IPS DF 19.7 (cell line): ENCODE measurements at places on chromosomes 5 and 9.

GRCh38 chr9:16221822-16222547 is 648.5 kb downstream of the BNC2 start:
- no peak for DNase-seq

DNA sequence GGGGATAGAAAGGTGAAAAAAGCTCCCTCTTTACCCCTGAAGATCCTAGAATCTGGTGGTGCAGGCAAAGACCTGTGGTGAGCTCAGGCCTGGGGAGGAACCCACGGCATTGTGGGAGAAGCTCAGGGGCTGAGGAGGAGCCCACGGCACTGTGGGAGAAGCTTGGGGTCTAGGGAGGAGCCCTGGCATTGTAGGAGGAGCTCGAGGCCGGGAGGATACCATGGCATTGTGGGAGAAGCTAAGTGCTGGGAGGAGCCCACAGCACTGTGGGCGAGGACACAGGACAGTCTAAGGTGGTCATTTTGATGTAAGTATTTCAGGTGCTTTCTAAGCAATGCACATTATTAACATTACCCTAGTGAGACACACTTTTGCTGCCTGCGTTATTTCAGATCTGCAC is 179.7 kb downstream of the HSD17B3 start:
- DNase-seq: no peak

GRCh38 chr9:110939573-110939972 is 98.7 kb downstream of the LPAR1 start:
- DNase-seq: no peak

DNA sequence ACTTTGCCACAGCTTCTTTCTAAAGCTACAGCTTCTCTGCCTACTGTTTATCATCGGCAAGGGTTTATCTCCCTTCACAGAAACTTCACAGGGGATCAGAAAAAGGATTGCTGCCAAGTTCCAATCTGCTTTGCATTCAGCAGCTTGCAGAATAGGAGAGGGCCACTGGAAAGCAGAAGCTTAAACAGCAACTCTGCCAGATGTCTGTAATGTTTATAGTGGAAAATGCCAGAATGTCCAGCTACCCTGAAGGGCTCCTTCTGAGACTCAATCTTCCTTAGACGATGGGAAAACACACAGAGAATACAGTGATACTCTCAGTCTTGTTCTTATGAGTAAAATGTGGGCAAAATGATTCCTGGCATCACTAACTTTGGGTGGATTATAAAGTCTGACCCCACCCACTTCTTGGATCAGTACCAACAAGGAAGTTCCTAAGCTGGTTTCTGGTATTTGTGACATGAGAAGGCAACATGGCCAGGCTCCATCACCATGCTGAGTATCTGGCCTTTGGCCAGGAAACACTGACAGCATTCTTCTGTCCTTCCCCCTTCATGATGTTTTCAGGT is 19.0 kb downstream of the STOM start:
- DNase-seq: no peak

GRCh38 chr9:136474974-136475865 is 7.6 kb downstream of the SEC16A start:
- DNase-seq: no peak

GRCh38 chr5:69293882-69294281 is 38.7 kb downstream of the CCDC125 start:
- DNase-seq: no peak

- no peak for DNase-seq
Observed at GRCh38 chr5:79503794-79504495, 10.0 kb downstream of the HOMER1 start.

DNA sequence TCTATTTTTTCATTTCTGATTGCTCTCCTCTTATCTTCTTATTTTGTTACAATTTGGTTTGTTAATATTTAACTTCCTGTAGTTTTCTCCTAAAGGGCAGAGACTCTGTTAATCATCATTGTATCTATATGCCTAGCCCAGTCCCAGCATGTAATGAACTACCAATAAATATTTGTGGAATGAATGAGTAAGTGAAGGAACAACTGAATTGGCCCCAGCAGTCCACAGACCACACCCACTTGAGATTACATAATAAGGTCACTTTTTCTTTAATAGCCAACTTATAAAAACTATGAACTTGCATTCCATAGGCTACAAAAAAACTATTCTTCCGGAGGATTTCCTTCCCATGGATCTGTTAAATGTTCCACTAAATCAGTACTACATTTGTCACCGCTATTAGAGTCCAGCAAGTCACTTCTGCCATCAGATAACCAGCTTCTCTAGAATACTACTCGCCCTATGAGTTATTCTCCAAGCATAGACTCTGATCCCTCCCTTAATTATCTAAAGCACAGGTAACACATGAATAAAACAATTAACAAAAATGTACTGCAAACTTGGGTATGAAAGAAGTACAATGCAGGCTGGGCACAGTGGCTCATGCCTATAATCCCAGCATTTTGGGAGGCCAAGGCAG is 27.5 kb upstream of the TNPO1 start:
- DNase-seq: no peak

DNA sequence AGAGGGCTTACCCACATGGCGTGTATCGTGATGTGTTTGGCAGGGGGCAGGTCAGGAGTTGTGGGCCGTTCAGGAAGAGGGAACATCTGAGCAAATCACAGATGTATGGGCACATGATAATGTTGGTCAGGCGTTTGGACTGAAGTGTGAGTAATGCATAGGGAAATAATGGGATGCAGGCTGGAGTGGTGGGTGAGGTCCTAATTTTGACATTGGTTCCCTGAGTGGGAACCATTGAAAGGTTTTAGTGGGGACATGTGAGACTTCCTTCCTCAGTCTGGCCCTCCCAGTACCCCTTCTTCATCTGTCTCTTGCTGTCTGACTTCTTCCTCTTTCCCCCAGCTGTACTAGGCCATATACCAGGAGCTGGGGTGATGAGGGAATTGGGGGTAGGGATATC is 7.6 kb downstream of the OTULIN start:
- DNase-seq: no peak

DNA sequence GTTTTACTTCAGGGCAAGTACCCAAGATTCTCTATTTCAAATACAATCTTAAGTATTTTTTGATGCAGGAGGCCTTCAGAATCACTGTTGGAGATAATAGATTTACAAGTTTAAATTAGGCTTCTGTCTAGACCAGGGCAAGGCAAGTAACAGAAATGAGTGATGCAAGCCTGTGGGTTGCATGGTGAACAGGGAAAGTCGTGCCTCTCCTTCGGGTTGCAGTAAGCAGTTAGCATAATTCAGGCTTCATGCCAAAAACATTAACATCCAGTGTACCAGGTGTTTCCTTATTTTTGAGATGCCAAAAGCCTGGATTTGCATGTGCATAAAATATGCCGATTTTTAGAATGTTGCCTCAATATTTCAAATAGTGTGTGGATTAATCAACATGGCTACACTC is 369.0 kb downstream of the CAAP1 start:
- DNase-seq: no peak

DNA sequence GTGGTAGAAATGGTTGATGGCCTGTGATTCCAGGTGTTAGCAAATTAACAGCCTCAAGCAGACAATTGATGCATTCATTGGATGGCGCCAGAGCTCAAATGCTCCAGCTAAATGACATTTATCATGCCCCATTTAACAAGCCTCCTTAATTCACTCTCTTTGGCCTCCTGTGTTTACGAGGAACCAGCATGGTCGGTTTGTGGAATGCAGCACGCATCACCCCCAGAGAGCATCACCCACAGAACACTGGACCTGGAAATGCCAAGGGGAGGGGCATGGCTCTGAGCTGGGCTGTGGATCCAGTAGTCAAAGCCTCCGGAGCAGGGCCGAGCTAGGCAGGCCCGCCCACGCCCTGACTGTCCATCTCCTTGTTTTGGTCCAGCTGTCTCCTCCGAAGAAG is 434.0 kb downstream of the GADD45G start:
- no peak for DNase-seq

DNA sequence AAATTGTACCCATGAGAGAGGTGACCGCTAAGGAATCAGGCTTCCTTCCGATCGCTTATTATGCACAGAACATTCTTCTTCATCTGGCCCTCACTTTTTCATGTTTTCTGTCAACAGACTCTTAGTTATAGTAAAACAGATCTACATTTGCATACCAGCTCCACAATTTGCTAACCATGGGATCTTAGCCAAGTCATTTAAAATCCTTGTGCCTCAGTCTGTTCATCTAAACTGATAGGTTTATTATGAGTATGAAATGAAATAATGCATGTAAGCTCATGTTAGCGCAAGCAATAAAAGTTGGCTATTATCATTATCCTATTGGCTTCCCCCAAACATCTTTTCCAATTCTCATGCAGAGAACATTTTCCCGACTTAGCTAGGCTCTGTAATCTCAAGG is 42.3 kb downstream of the FGF1 start:
- DNase-seq: no peak

- no peak for DNase-seq
Observed at GRCh38 chr5:5613261-5613990, 190.9 kb downstream of the ICE1 start.

DNA sequence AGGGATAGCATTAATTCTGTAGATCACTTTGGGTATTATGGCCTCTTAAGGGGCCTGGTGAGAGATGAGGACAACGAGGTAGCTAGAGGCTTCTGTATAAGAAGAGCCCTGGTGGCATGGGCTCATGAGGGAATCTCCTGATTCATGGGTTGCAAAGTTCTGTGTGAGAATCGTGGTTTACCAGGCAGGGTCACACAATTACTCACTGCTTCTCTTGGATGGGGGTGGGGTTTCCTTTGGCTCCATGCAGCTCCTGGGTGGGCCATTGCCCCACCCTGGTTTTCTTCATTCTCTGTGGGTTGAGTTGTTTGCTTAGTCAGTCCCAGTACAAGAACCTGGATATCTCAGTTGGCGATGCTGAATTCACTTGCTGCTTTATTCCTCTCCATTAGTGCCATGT is 30.9 kb upstream of the TNFSF15 start:
- DNase-seq: no peak

GRCh38 chr9:105048331-105048730 is 120.4 kb upstream of the ABCA1 start:
- DNase-seq: no peak

- no peak for DNase-seq
Observed at GRCh38 chr9:121298016-121298538, 30.1 kb downstream of the GSN start.

GRCh38 chr5:111017731-111018130 is 53.8 kb upstream of the TSLP start:
- no peak for DNase-seq

DNA sequence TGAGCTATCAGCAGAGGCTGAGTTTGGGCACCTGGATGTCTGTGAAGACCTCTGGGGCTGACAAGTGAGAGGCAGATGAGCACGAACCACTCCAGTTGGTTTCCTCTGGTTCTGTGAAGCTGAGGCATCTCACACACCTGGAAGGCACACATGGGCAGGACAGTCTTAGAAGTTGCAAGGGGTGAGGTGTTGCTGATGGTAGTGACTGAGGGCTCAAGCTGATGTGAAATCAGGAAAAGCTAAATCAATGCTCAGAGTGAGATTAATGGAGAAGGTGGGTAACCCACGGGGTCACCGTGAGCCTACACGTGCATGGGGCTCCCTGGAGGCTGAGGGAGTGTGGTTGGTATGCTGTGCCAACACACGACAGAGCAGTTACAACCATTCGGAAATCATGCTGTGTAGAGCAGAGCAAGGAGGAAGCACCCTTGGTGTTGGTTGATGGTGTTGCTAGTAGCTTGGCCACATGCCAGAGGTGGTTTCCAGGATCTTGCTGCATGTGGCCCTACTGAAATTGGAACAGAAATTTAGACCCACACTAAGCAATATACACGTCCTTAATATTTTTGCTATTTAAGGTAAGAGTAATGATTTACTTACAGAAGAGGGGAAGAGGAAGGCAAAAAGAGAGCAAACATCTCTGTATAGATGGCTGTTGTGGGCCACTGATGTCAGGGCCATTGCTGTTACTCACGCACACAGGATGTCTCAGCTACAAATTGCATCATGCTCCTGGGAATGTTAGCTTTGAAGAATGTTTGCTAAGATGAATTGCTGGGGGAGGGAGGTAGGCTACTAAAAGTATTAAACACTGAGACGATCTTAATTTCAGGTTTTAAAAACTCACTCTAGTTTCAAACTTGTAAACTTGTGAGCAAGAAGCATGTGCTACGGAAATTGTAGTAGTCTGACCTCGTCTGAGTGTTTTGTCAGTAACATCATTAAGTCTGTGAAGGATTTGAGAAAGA is 170.5 kb downstream of the ARHGEF28 start:
- DNase-seq: no peak

DNA sequence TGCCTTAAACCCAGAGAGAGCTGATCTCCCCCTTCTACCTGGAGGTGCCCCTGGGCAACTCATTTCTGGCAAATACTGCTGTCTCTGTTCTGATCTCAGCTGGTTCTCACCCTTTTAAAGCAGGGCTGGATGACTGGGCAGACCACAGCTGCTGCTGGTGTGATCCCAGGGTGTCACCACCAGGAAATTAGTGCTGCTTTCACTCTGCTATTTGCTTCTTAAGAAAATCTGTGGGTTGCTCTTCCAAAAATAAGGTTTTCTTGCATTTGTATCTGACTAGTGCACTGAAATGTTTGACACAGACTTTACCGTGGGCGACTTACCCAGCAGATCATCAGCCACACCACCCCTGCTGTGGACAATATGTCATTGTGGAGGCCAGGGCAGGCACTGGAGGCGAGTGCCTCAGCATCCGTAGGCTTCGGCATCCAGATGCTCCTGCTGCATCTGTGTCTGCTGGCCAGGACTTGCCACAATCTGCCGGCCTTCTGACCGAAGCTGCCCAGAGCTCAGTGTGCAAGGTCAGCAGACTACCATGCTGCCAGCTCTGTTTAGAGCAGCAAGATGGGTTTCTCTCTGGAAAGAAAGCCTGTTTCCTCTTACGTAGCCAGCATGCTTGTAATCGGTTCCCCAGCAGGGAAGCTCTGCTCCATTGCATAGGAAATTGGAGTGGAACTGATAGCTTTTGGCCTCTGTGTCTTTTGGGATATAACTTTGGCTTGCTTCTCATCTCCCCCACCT is 13.6 kb downstream of the ARHGAP26 start:
- no peak for DNase-seq

DNA sequence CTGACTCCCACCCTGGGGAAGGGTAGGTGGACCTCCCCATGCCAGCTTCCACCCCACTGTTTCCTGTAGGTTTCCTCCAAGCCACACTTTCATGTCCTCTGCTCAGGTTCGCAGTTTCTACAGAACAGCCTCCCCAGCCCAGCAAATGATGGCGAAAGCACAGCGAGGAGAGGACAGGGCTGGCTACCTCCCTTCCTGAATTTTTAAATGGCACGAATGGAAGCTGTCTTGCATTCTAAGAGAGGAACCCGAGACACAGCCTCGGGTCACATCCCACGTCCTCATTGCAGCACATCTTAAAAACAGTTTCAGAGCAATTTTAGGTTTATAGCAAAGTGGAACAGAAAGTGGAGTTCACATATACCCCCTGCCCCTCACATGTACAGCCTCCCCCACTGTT is 330.3 kb downstream of the NTRK2 start:
- no peak for DNase-seq

- no peak for DNase-seq
Observed at GRCh38 chr9:137973829-137974416, 96.3 kb downstream of the CACNA1B start.

DNA sequence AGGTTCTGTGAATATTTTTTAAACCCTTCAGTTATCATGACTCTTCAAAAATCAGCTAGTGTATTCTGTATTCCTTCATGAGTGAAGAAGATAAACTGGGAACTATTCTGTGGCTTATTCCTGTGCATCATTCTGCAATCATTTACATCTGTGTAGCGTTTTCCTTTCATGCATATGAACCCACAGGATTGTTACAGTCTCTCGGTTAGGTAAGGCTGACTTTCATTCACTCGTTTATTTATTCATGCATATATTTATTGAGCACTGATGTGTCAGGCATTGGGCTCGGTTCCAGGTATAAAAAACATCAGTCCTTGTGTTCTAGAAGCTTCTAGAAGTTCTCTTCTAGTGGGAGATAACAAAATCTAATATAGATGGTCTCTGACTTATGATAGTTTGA is 318.4 kb downstream of the MAN2A1 start:
- no peak for DNase-seq

GRCh38 chr9:127181595-127182190 is 59.3 kb upstream of the ANGPTL2 start:
- DNase-seq: no peak
